ENCODE measurements at places on chromosomes 11 and 22.

- no peak for DNase-seq
Observed at GRCh38 chr11:16685914-16686313, 52.5 kb upstream of the C11orf58 start.

- DNase-seq: no peak
Observed at GRCh38 chr11:13686776-13687175, 18.3 kb downstream of the FAR1 start.

DNA sequence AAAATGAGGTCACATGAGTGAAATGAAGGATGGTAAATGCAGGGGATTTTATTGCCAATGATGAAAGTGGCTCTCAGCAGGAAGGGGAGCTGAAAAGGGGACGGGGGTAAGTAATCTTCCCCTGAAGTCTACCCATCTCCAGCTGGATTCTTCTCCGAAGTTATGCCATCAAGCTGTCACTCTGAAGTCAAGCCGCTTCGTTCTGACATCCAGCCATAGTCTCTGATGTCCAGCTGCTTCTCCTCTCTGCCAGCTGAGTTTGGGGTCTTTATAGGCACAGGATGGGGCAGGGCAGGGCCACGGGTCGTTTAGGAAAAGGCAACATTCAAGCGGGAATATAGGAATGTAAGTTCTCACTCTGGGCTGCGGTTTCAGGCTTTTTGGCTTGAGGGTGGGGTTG is 181.9 kb upstream of the ANO3 start:
- DNase-seq: no peak

GRCh38 chr11:22203281-22203680 is 10.4 kb downstream of the ANO5 start:
- DNase-seq: no peak

GRCh38 chr11:77346906-77347603 is 45.6 kb upstream of the GDPD4 start:
- DNase-seq: no peak

DNA sequence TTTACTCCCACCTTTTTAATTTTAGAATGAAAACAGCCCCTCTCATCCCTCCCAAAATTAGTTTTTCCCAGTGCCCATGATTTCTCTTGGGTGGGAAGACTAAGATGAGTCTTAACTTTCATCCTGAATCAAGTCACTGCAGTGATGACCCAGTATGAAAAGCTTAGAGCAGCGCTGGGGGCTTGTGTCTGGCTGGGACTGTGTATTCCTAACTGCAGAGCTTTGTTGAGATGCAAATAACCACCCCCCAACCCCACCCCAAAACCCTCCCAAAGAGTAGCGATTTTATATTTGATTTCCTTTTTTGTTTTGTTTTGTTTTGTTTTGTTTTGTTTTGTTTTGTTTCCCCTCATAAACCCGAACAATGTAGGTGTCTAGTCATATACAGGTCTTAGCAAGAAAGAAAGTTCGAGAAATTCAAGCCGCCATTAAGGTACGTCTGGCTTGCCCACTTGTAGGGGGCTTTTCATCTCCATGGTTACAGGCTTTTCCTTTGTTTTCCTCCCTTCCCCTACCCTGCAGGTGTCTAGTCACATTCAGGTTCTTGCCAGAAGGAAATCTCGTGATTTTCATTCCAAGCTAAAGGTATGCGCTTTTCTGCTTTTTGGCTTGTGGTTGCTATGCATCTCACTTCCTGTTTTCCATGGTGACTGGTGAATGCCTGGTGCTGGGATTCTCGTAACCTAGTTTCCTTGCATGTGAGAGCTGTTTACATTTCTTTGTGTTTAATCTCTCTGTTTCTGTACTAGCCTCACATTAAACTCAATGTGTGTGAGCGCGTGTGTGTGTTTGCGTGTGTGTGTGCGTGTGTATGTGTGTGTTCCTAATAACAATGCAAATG is 144.6 kb upstream of the RASSF10 start:
- no peak for DNase-seq
